Stimulated activated CD8-positive, alpha-beta memory T cell treated with anti-CD3 and anti-CD28 coated beads, Interleukin-15, amount 100 ng/mL, for 4 hours (primary cell): ENCODE measurements at places on chromosomes 2 and 18.

GRCh38 chr2:102841107-102841840 is 79.4 kb downstream of the TMEM182 start:
- DNase-seq, result no peak

DNA sequence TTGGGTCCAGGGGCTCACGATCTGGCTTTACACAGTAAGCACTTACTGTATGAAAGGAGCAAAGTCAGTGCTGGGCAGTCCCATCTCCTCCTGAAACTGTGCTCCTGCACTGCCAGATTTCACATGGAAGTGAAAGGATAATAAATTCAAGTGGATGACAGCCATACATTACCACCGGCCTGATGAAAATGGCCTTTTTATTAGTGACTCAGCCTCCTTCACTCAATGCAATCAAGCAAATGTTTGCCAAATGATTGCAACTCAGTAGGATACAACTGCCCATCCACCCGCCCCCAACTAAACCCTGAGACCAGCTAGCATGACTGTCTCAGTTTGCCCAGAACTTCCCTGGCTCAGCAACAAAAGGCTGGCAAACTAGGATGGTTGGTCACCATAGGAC is 77.1 kb downstream of the MYO5B start:
- no peak for DNase-seq

GRCh38 chr2:144459937-144460336 is 60.0 kb downstream of the ZEB2 start:
- peak; percentile 28 for DNase-seq

GRCh38 chr2:217090024-217090473 is 230.2 kb upstream of the TNP1 start:
- DNase-seq, result no peak

DNA sequence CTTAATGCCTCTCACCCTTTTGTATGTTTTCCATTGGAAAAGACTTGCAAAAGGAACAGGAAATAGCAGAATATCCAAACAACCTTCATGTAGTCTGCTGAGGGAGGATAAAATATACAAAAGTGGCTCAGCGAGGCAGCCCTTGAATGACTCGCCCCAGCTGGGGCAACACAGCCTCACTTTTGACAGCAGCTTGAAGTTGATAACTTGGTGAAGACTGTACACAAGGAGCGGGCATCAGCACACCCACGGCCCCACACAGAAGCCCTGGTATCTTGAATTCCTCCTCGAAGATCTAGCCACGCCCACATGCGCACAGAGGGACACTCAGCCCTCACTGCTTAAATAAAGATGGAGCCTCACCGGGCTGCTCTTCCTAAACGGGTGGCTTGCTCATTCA is 161.0 kb downstream of the IRS1 start:
- no peak for DNase-seq
